T-helper 1 cell (primary cell): ENCODE measurements at places on chromosomes 7 and 10.

GRCh38 chr10:108862676-108863350 lies 1060.5 kb downstream of the XPNPEP1 start:
- DNase-seq: no peak

- DNase-seq: no peak
Observed at GRCh38 chr7:24777806-24778205, 20.5 kb upstream of the GSDME start.

DNA sequence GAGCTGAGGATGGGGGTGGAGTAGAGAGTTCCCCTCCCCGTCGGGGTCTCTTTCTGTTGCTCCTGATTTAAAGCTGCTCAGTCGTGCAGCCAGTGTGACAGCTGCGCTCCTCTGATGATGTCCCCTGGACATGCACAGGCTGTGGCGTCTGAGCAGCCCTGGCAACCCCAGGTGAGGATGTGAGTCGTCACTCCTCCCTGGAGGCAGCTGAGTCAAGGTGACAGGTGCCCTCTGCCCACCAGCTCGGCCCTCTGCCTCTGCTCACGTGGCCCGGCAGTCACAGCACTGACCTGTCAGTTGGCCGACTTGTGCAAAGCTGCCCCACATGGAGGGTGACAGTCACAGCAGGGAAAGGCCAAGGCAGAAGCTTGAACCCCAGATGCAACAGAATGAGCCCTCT lies 33.9 kb downstream of the ANXA8 start:
- no peak for DNase-seq

- no peak for DNase-seq
Observed at GRCh38 chr7:127239814-127240213, 12.9 kb downstream of the GRM8 start.

DNA sequence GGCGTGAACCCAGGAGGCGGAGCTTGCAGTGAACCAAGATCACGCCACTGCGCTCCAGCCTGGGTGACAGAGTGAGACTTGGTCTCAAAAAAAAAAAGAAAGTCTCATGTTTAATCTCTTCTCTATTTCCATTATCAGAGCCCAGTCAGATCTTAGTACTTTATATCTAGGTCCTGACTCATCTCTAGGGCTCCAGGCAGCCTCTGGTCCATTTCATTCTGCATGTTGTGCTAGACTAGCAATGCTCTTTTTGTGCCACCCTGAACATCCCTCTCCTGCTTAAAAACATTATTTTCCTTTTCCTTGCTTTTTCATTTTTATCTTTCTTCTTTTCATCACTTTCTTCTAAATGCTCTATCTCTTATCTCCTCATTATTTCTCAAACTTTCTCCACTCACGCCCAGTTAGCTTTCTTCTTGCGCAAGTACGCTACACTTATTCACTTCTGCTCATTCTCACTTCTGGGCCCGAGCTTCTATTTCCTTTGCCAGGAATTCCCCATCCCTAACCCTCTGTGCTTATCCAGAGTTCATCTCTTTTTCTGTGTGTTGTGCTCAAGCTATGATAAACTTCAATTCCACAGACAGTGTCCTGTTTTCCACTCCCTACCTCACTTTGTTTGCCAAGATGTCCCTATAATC lies 63.9 kb downstream of the BTAF1 start:
- DNase-seq: no peak

- no peak for DNase-seq
Observed at GRCh38 chr7:17601921-17602320, 303.5 kb downstream of the AHR start.

DNA sequence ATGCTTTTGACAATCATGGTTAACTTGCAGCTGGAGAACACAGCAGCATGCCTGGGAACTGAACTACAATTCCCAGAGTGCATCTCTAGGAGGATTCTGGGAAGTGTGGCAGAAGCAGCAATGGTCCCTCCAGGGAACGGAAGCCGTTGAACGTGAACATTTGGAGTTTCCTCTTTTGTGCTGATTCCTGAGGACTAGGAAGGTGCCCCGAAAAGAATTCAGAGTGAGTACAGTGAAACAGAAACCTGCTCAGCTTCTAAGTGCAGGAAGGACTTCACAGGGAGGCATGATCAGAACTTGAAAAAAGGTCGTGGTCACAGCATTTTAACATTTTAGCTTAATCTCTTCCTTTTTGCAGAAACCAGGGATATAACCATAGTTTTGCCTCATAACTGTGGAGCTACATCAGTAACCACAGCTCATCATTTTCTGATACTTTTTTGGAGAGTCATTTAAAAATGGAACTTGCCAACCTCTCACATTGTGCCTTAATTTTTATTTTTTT lies at the start of gene NUDT13:
Gene NUDT13, plus strand, starts transcription at position 111 of the 505 bp plus-strand sequence. CDS start 3,911 bp downstream, outside the sequence.
- no peak for DNase-seq

DNA sequence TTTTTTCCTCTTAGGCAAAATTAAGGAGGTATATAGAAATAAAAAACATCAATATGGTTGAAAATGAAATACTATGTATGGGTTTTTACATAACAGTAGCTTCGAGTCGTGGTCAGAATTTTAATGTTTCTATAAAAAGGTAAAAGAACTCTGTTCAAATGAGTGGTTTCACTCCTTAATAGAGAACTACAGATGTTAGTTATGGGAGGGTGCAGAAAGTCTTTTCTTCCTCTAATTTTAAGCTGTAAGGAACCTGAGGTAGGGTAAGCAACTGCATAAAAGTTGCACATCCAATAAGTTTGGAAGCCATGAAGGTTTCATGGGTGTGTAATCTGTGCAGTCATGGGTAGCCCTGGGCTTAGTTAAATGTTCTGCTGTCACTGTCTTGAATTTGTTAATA lies 141.3 kb downstream of the SUGCT start:
- DNase-seq: no peak

GRCh38 chr7:48887500-48887899 lies 36.8 kb upstream of the CDC14C start:
- DNase-seq: no peak

GRCh38 chr10:106175760-106176377 lies 988.6 kb downstream of the SORCS1 start:
- DNase-seq: no peak

- DNase-seq: no peak
Observed at GRCh38 chr10:30792025-30792424, 162.5 kb upstream of the LYZL2 start.

- DNase-seq: no peak
Observed at GRCh38 chr7:6654842-6655610, 17.9 kb downstream of the ZNF316 start.

DNA sequence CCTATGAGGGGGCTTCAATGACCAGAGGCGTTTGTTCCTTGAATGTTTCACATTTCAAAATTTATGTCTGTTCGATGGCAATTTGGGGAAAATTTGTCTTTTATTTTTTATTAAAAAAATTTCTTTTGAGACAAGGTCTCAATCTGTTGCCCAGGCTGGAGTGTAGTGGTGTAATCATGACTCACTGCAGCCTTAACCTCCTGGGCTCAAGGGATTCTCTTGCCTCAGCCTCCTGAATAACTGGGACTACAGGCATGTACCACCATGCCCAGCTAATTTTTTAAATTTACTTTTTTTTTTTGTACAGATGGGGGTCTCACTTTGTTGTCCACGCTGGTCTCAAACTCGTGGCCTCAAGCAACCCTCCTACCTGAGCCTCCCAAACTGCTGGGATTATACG lies 39.7 kb downstream of the OTUD1 start:
- DNase-seq: no peak

DNA sequence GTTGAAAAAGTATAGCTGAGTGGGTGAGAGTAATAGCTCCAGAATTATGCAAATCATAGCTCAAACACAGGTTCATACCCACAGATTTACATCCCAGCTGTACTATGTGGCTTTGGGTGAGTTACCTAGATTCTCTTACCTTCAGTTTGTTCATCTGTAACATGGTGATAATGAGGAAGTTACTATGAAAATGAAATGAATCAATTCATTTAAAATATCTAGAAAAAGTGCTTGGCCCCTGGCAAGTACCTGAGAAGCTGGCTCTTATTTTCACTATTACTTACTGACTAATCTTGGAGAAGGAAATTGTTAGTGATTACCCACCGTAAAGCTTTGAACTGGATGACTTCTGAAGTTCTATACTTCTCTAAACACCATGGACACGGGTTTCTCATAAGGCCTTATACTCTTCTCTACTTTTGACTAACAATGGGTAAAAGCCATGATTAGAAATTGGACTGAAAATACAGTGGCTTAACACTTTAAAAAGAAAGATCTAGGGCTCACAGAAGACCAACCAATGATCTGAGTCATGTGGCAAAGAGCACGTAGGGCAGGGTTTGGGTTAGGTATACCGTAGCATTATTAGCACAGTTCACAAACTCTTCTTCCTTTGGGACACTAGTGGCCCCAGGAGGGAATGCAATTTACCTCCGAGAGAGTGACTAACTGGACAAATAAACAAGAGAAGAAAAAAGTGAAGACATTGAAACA lies 149.2 kb downstream of the PLPP4 start:
- DNase-seq: no peak

- no peak for DNase-seq
Observed at GRCh38 chr7:92292981-92293380, 47.2 kb downstream of the ANKIB1 start.

DNA sequence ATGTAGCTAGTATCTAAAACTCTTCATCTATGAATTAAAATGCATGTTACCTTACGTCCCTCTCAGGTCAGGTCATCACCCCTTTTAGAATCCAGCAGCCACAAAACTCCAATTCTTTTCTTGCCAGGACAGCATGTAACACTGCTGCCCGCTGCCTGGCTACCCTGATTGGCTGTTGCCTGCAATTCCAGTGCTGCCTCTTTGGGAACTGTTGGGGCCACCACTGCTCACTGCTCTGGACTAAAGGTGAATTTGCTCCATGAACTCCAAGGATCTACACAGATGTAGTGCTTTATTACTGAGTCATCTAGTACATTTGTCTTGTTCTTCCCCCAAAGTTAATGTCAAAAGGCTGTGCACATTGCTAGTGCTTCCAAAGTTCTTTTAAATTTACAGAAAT lies 40.4 kb downstream of the SCIN start:
- DNase-seq: no peak

- peak; percentile 32 for DNase-seq
Observed at GRCh38 chr7:12674861-12675260, 12.6 kb upstream of the ARL4A start.

GRCh38 chr10:6333086-6333485 lies 130.4 kb downstream of the PFKFB3 start:
- DNase-seq: no peak

DNA sequence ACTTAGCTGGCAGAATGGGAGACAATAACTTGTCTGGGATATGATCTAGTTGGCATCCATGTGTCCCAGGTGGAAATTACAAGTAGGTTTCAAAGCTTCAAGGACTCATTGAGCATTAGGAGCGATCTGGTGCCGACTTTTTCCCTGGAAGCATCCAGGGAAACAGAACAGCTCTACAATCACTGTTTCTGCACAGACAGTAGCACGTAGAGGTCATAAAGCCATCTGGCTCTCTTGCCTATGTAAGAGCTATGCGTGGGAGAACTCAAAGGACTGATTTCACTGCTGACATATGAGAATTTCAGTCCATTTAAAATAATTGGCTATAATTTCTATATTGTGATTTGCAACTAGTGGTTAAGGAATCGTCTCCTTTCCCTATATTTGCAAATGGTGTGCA lies 791.7 kb downstream of the REEP3 start:
- no peak for DNase-seq

DNA sequence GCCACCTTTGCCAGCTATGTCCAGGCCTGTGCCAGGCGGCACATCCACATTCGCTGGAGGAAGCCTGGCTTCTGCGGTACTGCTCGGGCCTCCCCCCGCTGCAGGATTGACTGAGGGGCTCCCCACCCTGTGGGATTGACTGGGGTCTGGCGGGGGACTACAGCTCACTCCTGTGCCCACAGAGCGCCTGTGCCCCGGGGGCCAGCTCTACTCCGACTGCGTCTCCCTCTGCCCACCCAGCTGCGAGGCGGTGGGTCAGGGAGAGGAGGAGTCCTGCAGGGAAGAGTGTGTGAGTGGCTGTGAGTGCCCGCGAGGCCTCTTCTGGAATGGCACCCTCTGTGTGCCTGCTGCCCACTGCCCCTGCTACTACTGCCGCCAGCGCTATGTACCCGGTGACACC lies 6.7 kb upstream of the ZNF467 start:
- DNase-seq: no peak

- no peak for DNase-seq
Observed at GRCh38 chr7:106911959-106912358, 46.9 kb downstream of the PIK3CG start.

DNA sequence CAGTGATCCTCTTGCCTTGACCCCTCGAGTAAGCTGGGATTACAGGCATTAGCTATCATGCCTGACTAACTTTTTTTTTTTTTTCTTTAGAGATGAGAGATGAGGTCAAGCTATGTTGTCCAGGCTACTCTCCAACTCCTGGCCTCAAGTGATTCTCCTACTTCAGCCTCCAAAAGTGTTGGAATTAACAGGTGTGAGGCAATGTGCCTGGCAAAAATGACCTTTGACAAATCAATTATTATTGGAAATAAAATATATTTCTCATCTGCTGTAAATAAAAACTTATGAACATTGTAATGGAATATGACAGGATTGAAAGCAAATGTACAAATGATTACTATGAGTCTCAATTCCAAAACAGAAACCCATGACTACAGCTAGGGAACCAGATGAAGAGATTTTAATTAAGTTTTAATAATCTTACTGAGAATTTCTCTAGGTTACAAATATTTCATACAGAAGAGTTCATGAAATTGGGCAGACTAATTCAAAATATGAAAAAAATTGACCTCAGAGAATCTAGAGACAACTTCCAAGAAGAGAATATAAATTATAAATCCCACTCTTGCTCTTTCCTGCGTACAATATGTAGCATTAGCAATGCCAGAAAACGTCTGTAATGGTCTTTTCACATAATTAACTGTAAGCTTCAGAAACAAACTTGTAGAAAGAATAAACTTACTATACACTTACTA lies 414.7 kb downstream of the DGKB start:
- DNase-seq: no peak

- DNase-seq: no peak
Observed at GRCh38 chr7:28052933-28053332, 127.7 kb downstream of the JAZF1 start.

GRCh38 chr10:98916526-98917125 lies 319.0 kb downstream of the HPSE2 start:
- DNase-seq: no peak

DNA sequence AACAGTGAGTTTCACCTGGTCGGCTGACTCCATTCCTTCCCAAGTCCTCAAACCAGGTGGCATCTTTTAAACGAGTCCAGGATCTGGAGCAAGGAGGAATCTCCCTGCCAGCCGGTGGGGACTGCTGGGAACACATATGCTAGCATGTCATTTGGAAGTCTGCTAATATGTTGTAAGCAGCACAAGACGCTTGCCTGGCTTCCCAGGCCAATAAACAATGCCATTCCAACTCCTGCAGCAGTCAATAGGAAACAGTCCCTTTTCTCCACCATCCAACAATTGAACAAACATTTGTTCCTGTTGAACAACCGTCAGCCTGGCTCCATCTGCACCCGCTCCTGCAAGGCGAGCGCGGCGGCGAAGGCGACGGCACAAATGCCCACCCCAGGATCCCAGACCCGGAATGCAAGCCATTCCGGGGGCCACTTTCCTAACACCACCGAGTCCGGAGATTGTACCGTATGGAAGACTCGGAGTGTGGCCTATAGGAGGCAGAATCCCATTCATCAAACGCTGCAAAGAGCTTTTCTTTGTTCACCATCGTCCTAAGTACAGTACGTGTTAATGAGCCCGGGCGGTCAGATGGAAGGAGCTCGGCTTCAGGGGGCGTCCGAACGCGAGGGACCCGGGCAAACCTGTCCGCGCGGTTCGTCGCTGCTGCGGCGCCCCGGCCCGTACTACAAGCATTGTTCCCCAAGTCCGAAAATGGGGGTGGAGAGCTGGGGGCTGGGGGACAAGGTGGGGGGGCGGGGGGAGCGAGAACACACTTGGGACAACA lies 1.6 kb downstream of the FAM53B start:
- DNase-seq: no peak

- no peak for DNase-seq
Observed at GRCh38 chr10:91672021-91672608, 39.2 kb upstream of the PPP1R3C start.
